ENCODE measurements at places on chromosomes 16 and 17. TPM values are rescaled to one million over a fixed set of nuclear protein-coding genes. Genes with fewer than 3 reads are reported as not detected.

DNA sequence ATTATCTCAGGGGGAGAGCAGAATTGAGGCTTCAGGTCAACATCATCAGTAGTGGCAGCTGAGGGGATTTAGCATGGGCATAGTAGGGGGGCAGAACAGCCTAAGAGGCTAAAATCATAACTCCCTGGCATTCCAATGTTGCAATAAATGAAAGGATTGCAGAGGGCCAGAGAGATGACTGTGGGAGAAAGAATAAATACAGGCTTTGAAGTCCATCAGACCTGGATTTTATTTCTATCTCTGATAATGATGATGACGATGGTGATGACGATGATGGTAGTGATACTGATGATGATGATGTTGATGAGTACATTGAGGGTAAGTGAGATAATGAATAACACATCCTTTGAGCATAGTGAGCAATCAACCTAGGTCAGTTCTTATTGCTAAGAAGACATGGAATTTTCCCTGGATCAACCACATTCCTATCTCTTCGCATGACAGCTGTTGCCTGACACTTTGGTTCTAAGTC lies 107.4 kb upstream of the CDH11 start:
- peak; percentile 9 for DNase-seq

- DNase-seq = peak; percentile 86
Measured at GRCh38 chr17:33267271-33267790, 25.8 kb downstream of the ASIC2 start.

The EZH1 gene
- 4.5 TPM for total RNA-seq

DNA sequence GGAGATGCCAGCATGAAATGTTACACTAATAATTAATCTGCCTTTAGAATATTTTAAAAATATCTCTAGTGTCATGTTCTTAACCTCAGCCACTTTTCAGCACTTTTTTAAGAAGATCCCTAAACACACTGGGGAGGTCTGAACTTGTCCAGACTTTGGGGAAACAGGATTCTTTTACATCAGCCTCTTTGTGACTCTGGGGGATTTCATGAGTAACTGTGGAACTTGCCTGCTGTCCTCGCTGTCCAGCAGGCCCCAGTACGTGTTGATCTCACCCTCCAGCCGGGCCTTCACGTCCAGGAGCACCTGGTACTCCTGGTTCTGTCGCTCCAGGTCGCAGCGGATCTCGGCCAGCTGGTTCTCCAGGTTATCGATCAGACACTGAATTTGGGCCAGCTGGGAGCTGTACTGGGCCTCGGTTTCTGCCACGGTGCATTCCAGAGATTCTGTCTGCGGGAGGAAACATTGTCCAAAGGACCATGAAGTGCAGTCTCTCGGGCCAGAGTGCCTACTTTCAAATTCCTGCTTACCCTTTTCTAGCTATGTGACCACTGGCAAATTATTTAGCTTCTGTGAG lies 5.5 kb downstream of the KRT40 start:
- no peak for DNase-seq

The MYH11 gene
- total RNA-seq = not detected

GRCh38 chr17:76426853-76427252 lies 26.1 kb downstream of the UBE2O start:
- no peak for DNase-seq

The AGRP gene
- total RNA-seq = not detected

DNA sequence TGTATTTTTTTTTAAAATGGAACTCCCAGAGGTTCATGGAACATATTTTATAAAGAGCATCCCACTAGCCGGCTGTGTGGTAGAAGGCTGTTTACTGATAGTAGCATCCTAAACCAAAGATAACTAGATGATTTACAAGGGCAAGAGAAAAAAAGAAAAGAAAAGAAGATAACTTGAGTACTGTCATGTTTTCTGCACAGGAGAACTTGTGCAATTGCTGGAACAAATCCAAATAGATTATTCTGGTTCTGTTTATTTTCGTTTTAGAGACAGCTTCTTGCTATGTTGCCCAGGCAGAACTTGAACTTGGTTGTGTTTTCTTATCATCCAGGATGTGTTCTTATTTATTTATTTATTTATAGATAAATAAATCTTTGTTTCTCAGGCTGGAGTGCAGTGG lies 20.9 kb upstream of the PPM1D start:
- no peak for DNase-seq

The GRIN2A gene
- total RNA-seq = 8.6 TPM

GRCh38 chr16:13083681-13084080 lies 182.3 kb downstream of the SHISA9 start:
- no peak for DNase-seq

The CDH1 gene
- 0.05 TPM for total RNA-seq

DNA sequence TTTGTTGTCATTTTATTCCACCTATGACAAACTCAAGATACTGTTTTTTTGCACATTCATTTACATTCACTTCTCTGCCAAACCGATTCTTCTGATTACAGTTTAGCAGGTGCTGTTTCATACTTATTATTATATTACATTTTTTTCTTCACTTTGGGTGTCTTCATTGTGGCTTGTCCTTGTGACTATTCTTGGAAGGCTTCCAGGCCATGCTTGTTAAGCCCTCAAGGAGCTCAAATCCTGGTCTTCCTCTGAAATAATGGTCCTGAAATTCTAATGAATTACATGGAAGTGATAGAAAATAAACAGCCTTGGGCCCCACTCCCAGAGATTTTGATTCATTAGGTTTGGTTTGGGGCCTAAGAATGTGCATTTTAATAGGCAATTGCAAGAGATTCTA lies 1.4 kb downstream of the KRTAP2-4 start:
- peak; percentile 49 for DNase-seq

The NPIPB6 gene
- total RNA-seq = 0.42 TPM

The TMEM107 gene
- total RNA-seq = 31.5 TPM

The C17orf100 gene
- 1.6 TPM for total RNA-seq

DNA sequence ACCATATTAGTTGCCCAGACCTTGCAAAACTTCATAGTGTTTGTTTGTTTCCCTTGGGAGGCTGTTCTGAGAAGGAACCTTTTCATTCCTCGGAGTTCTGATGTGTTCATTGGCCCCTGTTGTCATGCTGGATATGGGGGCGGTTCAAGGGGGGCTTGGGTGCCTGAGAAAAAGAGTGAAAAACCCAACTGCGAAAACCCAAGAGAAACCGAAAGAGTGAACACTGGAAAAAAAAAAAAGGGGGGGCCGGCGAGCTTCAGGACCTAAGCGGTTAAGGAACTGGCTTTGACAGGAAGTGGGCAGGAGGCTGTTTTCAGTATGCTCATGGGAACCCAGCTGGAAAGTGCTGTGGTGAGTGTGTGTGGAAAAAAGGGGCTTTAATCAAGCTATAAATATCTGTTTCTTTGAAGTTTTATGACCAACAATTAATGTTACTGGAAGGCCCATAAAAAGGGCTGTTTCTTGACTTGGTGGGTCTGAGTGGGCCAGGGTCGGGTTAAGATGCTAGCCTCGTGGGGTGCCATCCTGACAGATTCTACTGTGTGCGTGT lies 510.7 kb downstream of the MAF start:
- peak; percentile 12 for DNase-seq

DNA sequence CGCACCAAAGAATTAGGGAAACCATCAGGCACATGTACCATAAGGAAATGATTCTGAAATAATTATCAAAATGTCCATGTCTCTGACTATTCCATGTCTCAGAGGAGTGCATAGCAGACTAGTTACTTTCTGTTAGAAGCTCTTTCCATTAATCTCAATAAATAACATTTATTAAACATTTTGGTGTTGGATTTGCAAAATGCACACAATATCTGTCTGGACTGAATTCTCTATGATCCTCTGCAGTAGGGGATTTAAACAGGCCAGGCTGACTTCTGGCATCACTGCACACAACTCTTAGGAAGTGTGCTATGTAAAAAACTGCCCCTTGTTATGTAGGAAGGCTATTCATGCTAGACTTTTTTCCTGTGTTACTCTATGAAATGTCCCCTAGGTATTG lies 283.3 kb upstream of the CDH5 start:
- no peak for DNase-seq

The KCTD5 gene
- 56.3 TPM for total RNA-seq

The EVI2B gene
- 2.4 TPM for total RNA-seq

DNA sequence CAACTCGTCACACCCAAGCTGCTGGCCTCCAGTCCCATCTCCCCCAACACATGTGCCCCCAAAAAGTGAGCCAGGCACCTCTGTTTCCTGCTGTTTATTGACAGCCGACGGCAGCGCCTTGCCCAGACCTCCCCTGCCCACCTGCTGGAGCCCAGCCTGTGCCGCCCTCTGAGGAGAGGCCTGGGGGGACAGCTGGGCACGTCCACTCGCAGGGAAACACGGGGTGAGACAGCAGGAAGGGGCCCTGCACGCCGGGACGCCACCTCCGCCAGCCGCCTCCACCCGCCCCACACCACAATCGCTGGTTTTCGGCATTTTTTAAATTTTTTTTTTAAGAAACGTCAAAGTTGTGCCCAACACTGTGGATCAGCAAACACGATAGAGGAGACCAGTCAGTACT lies 19.3 kb downstream of the CASKIN1 start:
- DNase-seq = no peak

The KRT27 gene
- not detected for total RNA-seq

GRCh38 chr17:42315402-42316156 lies 27.3 kb downstream of the STAT5A start:
- no peak for DNase-seq

GRCh38 chr17:58387834-58388233 lies 29.5 kb downstream of the RNF43 start:
- DNase-seq = peak; percentile 24

- no peak for DNase-seq
Measured at GRCh38 chr16:10817963-10818941, at the start of gene TVP23A. TVP23A (minus strand) TSS chr16:10818794; CDS start chr16:10818493, 301 bp downstream.

DNA sequence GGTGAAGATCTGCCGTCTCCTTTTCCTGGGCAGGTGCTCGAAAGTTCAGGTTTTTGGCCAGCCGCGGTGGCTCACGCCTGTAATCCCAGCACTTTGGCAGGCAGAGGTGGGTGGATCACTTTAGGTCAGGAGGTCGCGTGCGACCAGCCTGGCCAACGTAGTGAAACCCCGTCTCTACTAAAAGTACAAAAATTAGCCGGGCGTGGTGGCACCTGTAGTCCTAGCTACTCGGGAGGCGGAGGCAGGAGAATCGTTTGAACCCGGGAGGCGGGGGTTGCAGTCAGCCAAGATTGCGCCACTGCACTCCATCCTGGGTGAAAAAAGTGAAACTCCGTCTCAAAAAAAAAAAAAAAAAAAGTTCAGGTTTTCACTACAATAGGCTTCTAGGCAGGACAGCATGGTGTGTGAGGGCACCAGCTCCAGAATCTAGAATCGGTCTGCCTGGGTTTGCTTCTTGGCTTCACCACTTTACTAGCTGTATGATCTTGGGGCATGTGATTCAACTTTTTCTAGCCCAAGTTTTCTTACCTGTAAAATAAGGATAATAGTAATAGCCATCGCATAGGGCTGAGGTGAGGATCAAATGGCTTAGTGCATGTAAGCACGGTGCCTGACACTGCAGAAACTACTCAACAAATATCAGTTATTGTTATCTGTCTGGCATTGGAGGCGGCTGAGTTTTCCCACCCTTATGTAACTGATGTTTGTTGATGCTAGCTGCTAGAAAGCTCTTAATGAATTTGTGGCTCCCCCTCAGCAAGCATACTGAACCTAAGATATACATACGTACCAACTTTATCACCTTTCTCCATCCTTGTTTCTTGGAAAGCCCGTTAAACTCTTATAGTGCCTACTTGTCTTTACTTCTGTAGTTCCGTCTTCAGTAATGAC lies 1.3 kb downstream of the PSMD12 start:
- no peak for DNase-seq

GRCh38 chr17:13952009-13952750 lies 117.1 kb upstream of the COX10 start:
- DNase-seq = no peak

DNA sequence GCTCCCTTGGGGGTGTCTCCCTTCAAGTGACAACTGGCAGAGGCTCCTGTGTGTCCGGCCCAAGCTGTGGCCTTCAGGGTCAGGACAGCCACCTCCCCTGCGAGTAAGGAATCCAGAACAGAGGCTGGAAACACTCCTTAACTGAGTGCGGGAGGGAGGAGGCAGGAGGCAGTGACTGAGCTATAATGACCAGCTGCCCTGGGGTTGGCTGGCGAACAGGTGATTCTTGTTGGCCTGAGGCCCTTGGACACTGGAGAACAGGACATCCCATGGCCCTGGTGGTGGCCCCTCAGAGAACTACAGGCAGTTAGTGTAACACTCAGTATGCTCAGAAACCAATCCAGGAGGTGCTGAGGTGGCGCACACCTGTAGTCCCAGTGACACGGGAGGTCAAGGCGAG lies 9.4 kb upstream of the SNAI3 start:
- no peak for DNase-seq

The SEZ6L2 gene
- total RNA-seq = 16.7 TPM

DNA sequence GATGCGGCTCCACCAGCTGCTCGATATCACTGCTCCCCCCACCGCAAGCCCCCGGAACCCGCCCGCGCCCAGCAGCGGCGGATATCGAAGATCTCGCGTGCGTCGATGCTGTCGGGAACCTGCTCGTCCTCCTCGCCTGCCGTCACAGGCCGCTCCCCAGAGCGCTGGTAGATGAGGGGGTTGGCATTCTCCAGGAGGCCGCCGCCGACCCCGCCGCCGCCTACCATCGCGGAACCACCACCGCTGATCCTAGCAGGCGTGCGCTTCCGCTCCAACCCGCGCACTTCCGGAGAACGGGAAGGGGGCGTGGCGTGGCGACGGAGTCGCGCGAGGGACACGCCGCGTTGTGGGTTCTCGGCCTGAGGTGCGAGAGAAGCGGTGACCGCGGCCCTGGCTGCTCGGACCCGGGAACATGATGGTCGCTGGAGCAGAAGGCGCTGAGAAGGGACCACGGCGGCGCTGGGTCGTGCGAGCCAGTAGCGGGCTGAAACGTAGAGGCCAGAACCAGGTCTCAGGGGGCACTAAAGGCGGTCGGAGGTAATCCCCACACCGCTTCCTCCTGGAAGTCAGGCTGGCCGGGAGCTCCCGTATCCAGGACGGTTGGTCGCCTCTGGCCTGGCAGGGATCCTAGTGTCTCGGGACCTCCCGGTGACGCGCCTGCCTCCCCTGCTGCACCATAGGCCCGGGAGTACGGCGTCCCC lies at the start of gene CIAO2B:
Gene CIAO2B (minus strand): TSS at position 265 of the 701 bp plus-strand sequence. CDS start 38 bp downstream, at position 227.
- peak; percentile 84 for DNase-seq

DNA sequence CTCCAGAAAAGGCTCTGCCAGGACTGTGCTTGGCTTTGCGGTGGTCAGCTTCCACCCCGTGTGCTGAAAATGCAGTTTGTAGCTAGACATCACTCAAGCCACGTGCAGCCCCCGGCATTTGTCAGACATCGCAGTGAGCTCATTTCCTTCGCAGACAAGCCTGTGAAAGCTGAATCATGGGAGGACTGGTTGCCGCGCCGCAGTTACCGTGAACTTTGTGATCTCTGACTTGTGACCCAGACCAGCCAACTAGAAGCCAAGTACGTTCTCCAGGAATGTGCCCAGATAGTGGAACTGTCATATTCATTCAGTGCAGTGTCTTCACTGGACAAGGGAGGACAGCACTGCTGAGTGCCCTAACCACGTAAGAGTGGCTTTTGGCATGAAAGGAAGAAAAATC lies 58.1 kb downstream of the NDE1 start:
- no peak for DNase-seq

GRCh38 chr17:73447319-73447718 lies 135.5 kb upstream of the CDC42EP4 start:
- DNase-seq = no peak

- DNase-seq = no peak
Measured at GRCh38 chr17:66779237-66779606, 55.7 kb upstream of the CACNG5 start.

The KPNA2 gene
- 239 TPM for total RNA-seq

- DNase-seq = no peak
Measured at GRCh38 chr16:2237493-2238149, 1.4 kb downstream of the DNASE1L2 start.

- no peak for DNase-seq
Measured at GRCh38 chr16:27599606-27600005, 49.7 kb downstream of the KATNIP start.
